Stimulated activated CD4-positive, alpha-beta T cell treated with anti-CD3 and anti-CD28 coated beads, Interleukin-1b, Interleukin-23, amount 100 ng/mL, for 24 hours (primary cell): ENCODE measurements at places on chromosomes 7 and 10.
A peak's percentile ranks its signal among the peaks of the same experiment; 100 is the strongest.

DNA sequence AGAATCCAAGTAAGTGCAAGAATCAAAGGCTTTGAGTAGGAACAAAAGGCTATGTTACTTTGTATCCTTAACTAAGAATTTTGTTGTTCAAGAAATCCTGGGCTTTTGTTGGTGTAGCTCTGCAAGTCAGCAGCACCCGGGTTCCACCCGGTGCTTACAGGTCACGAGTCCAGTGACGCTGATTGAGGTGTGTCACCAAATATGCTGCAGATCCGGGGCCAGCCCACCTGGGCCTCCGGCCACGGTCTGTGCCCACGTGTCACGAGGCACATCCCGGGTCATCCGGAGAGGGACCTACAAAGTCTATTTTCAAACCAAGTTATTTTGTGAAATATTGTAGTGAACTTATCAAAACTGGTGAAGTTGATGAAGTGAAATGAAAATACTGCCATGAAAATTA, 103.1 kb downstream of the MGMT start:
- no peak for DNase-seq

DNA sequence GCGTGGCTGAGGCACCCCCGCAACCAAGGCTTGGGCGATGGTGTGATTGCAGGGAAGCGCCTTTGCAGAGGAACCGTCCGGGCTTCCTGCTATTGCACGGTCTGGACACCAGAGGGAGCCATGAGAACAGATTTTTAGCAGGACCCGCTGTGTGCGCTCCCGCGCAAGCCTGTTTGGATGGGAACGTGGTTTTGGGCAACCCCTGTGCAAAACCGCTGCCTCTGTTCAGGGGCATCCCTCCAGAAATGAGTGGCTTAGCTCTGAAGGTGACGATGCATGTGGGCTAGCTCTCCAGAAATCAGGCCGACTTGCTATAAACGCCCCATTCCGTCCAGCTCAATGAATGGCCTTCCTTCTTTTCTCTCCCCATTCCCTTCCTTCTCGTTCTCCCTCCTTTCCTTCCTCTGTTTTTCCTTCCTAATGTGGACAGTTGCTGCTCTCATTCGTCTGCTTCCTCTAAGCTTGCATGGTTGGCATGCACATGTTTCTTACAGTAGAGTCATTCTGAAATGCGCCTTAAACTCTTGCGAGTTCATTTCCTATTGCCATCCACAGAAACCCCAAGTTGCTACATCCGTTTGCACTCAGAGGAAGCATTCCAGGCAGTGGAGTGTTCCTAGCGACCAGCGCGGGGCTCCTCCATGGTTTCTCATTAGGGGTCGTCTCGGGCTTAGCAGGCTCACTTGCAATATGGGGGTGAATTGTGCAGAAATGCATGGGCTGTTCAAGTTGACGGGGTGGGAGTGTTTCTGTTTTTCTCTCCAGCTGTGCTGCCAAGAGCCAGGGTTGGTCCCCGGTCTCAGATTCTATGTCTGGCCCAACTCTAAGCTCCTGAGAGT, 302.5 kb upstream of the GALNT17 start:
- peak; percentile 26 for DNase-seq

DNA sequence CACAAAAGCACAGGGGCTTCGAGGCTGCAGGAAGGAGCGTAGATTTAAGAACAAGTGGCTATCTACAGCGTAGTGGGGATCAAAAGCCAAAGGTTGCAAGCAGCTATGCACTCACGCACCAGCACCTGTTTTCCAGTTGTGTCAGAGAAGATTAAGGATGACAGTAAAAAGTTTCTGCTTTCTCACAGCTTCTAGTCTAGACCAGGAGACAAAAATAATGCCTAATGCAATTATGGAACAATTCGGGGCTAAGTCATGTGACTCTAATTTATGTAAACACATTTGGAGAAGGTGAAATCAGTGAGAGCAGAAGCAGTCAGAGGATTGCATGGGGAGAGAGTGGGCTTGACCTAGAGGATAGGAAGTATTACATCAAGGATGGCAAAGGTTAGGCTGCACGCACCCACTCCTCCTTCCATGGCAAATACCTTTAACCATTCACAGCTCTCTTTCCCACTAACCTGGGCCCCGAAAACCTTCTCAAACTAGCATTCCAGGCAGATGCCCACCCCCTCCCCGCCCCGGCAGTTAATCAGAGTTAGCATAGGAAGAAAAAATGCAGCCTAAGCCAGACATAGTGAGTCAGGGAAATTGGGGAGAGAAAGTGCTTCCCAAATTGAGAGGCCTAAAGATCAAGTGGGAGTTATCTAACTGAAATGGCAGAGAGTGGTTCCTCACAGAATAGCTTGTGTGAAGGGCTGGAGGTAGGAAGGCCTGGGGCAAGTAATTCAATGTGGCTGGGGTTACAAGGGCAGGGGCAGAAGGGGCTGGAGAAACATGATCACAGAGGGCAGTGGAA, 48.2 kb upstream of the GPAM start:
- DNase-seq = no peak

DNA sequence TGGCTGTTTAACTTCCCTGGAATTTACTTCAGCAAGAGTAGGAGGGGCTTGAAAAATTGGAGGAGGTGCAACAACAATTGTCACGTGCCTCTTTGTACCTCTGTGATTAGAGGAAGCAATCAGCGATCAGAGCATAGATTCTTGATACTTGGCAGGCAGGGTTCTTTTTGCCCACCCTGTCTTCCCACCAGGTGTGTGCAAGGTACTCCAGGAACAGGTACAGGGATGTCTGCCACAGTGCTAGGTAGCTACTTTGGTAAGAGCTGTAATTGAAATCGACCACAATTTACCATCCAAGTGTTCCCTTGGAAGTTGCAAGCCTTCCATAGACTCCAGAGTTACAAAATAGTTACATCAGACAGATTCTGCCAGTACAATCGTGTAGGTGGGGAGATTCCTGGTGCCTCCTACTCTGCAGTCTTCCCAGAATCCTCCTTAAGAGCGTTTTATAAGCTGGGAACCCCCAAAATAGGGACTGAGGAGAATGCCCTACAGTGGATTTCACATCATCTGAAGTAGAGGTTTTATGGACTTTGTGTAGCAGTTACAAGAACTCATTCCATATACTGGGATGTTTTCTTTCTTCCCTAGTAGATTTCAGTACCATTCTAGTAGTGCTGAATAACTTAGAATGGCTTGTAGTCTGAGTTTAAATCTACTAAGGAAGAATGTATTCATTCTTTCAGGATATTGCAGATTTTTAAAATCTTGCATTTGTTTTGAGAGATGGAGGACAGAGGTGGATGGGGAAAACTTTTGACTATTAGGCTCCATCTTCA, 101.9 kb downstream of the EXOC4 start:
- DNase-seq = no peak

DNA sequence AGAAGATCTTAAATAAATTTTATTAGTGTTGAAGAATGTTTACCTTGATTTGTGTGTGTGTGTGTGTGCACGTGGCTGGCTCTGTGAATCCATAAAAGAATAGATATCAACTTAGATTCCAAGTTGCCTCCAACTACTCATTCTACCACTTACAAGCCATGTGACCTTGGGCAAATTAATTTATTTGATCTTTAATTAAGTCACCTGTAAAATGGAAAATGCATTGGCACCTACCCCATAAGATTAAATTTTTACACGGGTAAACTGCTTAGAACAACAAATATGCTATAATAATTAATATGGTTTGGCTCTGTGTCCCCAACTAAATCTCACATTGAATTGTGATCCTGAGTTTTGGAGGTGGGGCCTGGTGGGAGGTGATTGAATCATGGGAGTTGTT, 604.9 kb upstream of the NRG3 start:
- no peak for DNase-seq

- no peak for DNase-seq
Measured at GRCh38 chr7:76424413-76425111, at the start of gene ZP3. TSS of gene ZP3 (plus strand) at chr7:76424950. CDS start at chr7:76424965, 15 bp downstream.

DNA sequence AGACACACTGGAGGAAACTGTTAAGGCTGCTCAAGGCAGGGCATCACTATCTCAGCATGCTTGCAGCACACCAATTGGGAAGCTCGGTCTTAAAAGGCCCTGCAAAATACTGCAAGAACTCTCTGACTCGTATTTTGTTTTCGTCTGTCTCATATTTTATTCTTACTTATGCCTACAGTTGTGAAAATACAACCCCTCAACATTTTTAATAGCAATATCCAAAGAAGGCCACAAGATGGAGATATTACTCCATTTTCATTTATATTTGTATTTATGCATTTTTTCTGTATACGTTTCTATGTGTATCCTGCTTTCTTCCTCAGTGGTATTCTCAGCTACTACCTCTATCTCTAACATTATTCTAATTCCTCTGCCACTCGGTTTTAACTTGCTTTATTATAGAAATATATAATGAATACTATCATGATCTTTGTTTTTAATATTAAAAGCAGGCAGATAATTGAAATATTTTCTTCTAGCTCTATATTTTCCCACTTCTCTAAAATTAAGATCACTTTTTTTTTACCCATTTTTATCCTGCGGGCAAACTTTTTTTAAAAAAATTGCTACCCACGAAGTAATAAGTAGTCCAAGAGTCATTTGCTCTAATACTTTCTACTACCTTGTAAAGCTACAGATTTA, 10.0 kb downstream of the DNAJC1 start:
- no peak for DNase-seq

GRCh38 chr7:96320442-96320841, 1.5 kb downstream of the SLC25A13 start:
- no peak for DNase-seq

GRCh38 chr7:66921396-66921917, 432 bp downstream of the TMEM248 start:
- no peak for DNase-seq

DNA sequence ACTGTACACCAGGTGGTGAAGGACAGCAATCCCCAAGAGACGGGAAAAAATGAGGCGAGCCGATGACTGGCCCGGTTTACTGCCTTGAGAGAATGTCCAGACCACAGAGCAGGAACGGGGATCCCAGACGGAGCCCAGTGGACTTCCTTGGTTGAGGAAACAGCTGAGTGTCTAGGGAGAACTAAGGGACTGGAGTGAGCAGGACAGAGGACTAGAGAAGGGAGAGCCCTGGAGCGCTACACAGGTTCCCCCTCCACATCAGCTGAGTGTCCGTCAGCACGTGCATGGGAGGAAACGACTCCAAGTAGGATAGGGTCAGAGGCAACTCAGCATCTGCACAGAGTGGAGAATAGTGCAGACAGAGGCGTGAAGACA, 7.1 kb upstream of the WDR86 start:
- no peak for DNase-seq

- no peak for DNase-seq
Measured at GRCh38 chr7:127895814-127896280, 135.4 kb downstream of the LRRC4 start.

DNA sequence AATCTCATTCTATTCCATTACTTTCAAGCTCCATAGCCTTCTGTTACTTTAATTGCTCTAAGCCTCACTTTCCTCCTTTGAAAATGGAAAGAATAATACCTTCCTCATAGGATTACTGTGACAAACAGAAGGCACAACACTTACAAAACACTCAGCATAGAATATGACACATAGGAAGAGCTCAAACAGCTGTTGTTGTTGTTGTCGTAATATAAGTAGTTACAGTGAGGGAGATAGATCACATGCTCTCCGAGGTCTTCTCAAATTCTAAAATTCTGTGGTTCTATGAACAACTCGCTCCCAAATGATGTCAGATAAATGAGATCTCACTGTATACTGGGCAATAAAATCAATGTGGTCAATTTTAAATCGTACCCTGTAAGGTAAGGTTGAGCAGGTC, 1049.3 kb upstream of the C7orf33 start:
- DNase-seq = no peak

DNA sequence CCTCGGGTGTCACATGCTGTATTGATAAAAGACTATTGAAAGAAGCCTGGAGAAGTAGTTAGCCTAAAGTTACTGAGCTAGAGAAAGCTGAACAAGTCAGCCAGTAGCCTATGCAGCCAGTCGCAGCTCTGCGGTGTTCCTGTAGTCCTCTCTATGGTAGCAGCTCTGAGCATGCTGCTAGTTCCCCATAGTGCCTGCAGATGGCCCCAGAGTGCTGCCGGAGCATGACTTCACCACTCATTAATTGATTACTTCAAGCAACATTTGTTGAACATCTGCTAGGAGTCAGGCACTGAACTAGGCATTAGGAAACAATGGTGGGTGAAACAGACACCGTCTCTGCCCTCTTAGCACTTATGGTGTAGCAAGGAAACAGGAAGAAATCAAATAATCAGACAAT, 422.7 kb downstream of the SORCS3 start:
- no peak for DNase-seq

DNA sequence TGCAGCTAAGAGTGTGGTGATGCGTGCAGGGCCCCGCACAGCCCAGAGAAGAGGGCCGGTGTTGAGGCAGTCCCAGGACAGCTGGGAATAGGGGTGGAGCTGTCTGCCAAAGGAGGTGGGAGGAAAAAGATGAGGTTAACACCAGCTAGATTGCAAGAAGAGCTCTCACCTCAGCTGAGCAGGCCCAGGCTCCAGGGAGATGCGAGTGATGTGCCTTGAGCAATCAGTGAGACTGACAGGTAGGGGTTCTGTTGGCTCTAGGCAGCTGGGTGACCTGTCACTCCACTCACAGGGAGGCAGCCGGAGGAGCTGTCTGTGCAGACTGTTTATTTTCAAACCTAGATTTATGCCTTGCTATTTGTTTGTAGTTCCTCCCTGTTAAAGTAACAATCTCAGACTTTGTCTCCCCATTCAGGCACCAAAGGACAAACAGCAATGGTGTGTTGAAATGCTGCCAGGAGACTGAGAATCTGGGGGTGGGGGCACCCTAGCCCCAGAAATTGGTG, 205.1 kb upstream of the CXCL12 start:
- DNase-seq = no peak

DNA sequence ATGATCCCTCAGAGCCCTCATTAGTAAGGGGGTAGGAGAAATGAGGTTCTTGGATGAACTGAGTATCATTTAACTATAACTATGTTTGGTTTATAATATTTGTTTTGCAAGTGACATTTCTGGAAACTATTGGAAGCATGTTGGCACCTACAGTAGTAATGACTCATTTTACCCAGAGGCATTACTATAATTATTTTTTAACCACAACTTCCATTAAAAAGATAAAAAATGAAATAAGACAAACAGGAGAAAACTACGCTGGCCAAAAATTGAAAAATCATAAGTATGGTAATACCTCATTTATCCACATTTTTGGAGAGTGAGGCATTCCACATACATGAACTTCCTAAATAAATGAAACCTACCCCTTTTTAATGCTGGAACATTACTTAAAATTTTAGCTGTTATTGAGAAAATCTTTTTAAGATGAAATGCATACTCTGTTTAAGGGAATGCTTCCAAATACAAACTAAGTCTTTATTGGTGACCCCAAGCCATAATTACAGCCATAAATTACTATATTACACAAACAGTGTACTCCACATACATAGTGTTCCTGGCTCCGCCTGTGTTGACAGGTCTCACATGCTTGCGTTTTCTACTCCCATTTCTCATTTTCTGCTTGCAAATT, 84.6 kb upstream of the CAPZA2 start:
- DNase-seq = no peak

DNA sequence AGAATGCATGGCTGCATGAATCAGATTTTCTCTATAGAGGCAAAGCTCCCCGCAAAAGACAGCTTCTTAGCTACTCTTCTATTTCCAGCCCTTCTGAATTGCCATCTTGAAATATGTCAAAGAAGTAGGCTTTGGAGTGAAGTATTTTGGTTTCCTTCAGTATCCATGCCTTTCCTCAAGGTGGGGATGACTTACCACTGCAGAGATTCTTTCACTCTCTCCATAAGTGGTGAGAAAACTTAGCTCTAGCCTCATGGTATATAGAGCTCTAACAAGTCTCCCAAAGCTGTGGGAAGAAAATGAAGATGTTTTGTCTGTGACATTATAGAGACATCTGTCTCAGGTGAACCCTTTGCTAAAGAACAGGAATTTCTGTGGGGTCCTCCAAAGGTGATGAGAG, 89.6 kb upstream of the ITGB1 start:
- no peak for DNase-seq
